RPMI8226 (cell line): ENCODE measurements at places on chromosomes 12 and 14.

DNA sequence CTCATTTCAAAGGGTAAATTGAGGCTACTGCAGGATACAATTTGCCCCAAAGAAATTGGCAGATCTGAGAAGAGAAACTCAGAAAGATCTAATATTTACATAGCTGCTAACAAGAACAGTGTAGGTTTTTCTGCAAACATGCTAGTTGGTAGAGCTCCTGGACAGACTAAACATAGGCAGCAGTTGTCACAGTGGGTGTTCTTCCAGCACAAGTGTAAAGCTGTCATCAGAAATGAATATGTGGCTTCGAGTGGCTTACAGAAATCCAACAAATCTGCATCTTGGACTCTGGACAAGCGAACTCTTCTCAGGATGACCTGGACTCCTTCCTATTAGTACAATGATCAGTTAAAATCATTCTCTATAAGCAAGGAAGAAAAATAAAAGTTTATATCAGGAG lies 5.9 kb downstream of the CBX5 start:
- no peak for DNase-seq

- no peak for DNase-seq
These were observed 21.1 kb downstream of the ENTPD5 start for GRCh38 chr14:73997944-73998447.

GRCh38 chr14:93462479-93462878 lies 31.7 kb downstream of the UNC79 start:
- DNase-seq, result no peak

DNA sequence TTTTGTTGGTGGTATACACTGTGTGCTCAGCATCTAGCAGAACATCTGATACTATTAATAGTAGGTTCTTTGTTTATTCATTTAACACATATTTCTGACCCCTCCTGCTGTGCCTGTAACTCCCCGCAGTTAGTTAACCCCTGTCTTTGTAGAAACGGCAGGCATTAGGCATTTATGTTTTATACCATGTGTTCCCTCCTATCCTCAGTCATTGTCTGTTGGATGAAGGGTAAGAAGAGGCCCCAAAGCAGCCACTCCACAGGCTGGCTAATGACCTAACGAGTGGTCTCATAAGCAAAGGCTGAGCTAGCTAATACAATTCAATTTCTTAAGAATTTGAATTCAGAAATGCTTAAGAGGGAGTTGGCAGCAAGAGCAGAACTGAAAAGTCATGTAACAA lies 170.8 kb downstream of the TMX1 start:
- DNase-seq, result no peak

DNA sequence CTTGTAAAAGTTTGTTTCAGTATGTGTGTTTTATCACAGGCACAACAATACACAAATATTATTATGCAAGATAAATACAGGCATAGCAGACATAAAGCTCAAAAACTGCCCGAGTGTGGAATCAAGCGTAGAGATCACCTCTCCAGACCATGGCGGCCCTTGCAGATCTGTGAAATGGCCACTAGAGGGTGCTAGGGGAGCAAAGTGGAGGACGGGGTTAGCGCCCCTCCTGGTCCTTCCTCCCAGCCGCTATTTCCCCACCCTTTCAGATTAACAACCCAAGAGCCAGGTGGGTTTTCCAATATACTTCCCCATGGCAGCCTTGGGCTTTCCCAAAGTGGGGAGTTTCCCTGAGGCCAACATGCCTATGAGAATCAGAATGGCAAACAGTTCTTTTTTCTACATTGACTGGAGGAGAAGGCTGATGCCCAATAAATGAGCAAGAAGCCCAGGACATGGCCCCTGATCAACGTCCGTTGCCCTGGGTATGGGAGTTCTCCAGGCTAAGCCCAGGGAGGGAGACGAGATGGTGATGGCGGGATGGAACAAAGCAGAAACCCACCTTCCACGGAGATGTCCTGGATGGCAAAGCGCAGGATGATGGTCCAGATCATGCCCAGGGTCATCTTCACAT lies 67.4 kb downstream of the ACTN1 start:
- DNase-seq, result peak; percentile 72

DNA sequence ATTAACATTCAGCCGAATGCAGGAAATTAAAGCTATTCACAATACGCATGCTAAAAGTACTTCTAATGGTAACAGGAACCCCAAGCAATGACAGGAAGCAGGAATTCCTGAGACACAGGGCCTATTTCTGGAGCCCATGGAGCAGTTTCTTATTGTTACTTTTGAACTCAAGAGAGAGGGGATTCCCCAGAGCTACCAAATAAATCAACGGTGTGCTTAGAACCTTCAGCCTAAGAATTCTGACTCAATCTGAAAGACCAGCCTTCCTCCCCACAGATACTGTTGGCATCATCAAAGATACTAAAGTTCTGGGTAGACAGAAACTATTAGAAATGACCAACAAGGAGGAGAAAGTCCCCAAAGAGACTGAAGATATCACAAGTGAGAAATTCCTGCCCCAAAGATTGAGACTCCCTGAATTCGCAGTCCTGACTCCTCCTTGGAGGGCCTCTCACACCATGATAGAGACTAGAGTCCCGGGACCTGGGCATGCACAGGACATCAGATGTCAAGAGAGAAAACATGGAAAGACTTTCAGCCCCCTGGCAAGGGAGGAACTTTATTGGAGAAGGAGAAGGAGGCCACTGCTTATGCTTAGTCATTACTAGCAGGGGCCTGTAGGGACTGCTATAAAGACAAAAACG lies 32.7 kb downstream of the RTRAF start:
- no peak for DNase-seq

DNA sequence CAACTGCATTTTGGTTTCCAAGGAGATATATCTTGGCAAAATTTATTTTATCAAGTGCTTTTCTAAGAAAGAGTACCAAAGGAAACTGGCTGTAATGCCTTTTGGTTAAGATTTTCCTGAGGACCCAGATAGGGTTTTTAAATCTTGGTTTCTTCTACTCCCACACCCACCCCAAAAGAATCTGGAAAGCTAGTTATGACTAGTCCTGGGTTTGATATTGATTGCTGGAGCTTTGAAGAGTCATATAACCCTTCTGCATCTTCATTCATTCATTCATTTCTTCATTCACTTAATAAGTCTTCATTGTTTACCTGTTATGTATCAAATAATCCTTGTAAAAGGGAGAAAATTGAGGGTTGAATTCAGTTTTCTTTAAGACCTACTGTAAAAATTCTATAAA lies 425.2 kb downstream of the PCNX1 start:
- DNase-seq, result no peak

GRCh38 chr14:59926534-59926933 lies 6.6 kb downstream of the LRRC9 start:
- DNase-seq, result no peak

GRCh38 chr14:85159726-85160125 lies 370.2 kb upstream of the FLRT2 start:
- DNase-seq, result no peak

DNA sequence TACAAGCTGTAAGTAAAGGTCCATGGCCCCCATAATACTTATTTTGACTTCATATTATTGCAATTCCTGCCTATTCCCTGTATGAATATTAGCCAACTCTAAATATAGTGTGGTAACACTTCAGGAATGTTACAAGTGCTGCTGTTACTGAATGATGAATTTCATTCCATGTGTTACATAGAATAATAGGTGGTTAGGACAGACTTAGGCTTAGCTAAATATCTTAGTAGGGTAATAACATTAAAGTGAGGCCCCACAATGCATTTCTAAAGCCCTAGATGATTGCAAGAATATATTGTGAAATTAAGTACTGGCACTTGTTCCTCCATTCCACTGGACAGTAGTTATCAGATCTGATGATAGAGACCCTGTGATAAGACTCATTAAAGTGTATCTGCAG lies 182.7 kb downstream of the PCNX1 start:
- no peak for DNase-seq

GRCh38 chr12:100716945-100717732 lies 77.4 kb upstream of the ANO4 start:
- no peak for DNase-seq

GRCh38 chr14:64970776-64971477 lies 1.2 kb downstream of the RAB15 start:
- no peak for DNase-seq

DNA sequence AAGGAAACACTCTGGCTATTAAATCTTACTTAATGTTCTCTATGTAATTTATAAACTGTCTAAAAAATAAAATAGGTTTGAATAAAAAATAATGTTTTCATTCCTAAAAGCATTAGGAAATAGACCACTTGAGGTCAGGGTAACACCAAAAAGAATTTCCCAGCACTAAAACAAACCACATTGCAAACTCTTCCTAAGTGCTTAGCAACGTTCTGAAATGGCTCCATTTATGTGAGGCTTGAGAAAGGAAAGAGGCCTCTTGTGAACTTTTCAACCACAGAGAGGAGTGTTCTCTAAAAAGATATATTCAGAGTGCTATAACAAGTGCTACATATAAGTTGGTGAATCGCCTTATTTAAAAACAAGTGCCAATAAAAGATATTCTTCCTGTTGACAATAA lies 42.7 kb downstream of the ALX1 start:
- no peak for DNase-seq

- peak; percentile 25 for DNase-seq
These were observed 1.7 kb downstream of the ARHGAP9 start for GRCh38 chr12:57477710-57478681.

- no peak for DNase-seq
These were observed 134.8 kb downstream of the FOXN3 start for GRCh38 chr14:89282191-89282590.

GRCh38 chr12:67137256-67137655 lies 131.9 kb upstream of the CAND1 start:
- DNase-seq, result no peak

DNA sequence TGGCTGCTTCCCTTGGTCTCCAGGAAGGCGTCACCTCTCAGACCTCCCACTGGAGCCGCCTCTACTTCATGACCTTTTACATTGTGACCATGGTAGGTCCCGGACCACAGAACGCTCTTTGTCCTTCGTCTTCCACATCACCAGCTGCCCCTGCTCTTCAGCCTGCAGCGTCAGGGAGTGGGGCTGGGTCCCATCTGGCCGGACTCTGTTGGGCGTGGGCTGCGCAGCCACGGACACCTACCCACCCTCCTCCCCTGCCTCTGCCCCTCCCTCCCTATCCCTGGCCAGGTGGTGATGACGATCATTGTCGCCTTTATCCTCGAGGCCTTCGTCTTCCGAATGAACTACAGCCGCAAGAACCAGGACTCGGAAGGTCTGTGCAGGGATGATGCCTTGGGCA lies 43.3 kb downstream of the SLC8B1 start:
- DNase-seq, result no peak

- no peak for DNase-seq
These were observed 92.9 kb downstream of the ESR2 start for GRCh38 chr14:64201296-64201695.

DNA sequence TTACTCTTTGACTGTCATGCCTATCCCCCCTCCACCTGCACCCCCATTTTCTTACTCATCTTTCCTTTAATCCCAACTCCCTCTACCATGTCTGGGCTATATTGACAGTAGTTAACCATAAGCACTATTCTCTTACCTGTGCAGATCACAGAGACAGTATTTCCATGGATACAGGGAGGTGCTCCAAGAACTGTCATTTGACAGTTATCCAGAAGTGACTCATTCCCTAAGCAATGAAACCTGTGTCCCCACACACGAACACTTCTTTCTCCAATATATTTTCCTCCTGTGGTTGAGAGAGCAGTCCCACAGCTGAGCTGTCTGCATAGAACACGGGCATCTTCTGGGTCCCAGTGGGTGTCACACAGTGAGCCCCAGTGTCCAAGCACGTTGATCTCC lies 68.8 kb downstream of the CD163L1 start:
- no peak for DNase-seq

DNA sequence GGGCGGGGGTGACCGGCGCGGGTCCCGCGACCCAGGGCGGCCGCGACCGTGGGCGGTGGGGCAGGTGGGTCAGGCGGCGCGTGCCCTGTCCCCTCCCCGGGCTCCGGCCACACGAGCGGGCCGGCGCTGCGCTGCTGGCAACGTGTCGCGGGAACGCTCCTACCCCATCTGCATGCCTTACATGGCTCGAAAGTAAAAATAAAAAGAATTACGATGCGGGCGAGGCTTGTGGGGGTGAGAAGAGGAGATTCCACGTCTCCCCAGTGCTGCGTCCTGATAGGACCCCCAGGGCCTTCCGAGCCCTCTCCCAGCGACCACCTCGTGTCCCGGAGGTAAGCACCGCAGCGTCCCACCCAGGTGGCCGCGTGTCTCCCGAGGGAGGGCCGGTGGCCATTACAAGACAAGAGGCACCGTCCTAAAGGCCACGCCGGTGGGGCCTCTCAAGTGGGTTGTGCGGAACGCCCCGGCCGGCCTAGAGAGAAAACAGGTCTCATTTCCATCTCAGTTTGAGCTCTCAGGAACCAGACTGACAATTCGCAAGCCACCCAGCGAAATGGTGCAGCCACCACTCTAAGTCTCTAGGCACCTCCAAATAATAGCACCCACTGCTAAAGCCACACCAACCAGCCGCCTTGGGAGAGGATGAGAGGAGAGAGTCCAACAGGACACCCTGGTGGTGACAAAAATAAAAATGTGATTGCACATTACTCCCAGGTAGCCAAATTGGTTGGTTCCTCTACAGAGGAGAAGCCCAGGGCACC lies 612 bp upstream of the FOXN3 start:
- DNase-seq, result peak; percentile 78

GRCh38 chr12:28777603-28778365 lies 371.3 kb upstream of the FAR2 start:
- no peak for DNase-seq

DNA sequence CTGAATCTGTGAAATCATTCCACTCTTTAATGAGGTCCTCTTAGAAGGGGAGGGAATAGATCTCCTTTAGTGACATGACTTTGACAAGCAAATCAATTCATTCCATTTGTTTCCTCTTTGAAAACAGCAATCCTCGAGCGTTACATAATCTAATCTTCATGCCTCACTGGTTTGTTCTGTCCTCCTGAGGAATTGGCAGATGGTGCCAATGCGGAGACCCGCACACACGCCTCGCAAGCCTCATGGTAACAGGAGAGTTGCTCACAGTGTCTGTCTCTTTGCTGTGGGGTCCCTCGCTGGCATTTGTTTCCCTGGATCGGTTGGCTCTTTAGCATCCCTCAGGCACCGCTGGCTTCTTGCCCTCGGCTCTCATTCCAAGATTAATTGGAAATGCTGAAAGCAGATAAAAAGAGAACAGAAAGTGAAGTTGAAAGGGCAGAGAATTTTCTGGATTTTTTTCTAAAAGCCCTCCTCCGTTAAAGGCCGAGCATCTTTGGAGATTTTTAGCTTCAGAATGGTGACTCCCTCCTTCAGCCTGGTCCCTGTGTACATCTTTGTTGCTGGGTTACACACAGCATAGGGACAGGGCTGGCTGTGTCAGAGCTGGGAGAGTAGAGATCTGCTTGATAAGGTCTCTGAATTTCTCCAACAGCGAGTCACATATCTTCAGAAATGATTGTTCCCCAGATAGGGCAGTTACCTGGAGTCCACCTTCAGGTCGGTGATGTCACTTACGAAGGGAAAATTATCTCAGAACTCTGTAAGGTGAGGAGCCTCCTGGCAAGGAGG lies 10.1 kb upstream of the CABP1 start:
- DNase-seq, result no peak

GRCh38 chr12:76226397-76226796 lies 121.8 kb downstream of the BBS10 start:
- no peak for DNase-seq

- DNase-seq, result peak; percentile 38
These were observed 63.6 kb upstream of the PWP1 start for GRCh38 chr12:107622001-107622400.
